ENCODE measurements at places on chromosomes 12 and 14.
A peak's percentile ranks its signal among the peaks of the same experiment; 100 is the strongest.

- DNase-seq = no peak
Observed at GRCh38 chr12:55974308-55974730, 441 bp downstream of the RAB5B start.

DNA sequence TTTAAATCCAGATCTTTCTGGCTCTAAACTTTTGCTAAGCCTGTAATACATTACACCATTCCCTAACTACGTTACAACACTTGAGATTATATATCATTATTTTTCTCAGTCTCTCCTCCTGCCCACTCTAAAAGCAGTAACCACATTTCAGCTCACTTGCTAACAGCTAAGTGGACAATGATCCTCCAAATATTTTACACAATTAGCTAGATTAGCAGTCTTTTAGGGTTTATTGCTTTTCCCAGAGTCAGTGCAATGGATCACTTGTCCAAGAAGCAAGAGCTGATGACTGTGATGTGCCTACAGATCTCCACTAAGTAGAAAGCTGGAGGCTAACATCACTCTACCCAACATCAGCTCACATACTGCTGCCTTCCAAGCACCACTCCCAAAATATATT, 17.6 kb downstream of the CPNE8 start:
- no peak for DNase-seq

- DNase-seq = no peak
Observed at GRCh38 chr12:96425951-96426350, 25.7 kb upstream of the CDK17 start.

- peak; percentile 19 for DNase-seq
Observed at GRCh38 chr12:63090716-63091115, 60.3 kb downstream of the AVPR1A start.

GRCh38 chr14:91509878-91510170, 286 bp downstream of the PPP4R3A start:
- DNase-seq = no peak

DNA sequence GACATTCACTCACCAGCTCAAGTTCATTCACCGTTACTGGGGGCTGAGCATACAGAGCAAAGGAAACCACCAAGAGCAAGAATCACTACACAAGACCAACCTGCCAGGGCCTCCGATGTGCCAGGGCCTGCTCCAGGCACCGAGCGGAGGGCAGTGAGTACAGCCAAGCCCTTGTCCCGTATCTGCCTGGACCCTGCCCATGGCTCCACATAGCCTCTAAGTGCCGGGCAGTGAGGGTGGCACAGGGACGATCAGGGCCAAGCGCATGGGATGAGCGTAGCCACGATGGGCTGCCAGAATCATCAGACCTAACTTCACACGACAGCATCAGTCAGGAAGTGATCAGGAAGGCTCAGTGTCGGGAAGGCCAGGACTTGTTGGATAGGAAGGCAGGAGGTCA, 199.6 kb downstream of the BCL11B start:
- no peak for DNase-seq

DNA sequence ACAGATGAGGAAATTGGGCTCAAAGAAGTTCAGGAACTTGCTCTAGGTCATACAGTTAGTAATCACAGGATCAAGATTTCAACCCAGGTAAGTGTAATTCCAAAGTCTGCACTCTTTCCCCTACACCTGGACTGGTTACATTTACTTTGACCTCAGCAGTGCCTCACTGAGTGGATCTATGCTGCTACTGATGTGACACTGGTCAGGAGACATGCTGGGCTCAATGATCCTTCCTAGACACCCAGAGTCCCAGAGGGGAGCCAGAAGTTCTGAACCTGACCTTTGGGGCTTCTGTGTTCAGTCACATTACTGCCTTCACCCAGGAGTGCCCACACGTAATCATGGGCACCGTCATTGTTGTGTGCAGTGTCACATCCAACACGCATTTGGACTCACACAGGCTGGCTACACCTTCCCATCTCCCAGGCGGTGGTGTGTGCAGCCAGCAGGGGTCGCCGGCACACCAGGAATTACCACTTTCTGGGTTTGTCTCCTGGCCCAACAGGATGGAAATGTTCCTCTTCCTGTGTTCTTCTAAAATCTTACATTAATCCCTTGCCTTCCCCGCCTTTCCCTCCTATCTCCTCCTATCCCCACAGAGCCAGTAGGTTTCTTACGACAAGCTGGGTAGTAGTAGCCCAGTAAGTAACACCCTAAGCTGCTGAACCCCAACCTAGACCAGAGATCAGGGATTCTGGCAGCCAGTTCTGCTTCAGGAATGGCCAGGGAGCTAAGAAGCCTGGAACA, 25.6 kb downstream of the CALCOCO1 start:
- peak; percentile 95 for DNase-seq

DNA sequence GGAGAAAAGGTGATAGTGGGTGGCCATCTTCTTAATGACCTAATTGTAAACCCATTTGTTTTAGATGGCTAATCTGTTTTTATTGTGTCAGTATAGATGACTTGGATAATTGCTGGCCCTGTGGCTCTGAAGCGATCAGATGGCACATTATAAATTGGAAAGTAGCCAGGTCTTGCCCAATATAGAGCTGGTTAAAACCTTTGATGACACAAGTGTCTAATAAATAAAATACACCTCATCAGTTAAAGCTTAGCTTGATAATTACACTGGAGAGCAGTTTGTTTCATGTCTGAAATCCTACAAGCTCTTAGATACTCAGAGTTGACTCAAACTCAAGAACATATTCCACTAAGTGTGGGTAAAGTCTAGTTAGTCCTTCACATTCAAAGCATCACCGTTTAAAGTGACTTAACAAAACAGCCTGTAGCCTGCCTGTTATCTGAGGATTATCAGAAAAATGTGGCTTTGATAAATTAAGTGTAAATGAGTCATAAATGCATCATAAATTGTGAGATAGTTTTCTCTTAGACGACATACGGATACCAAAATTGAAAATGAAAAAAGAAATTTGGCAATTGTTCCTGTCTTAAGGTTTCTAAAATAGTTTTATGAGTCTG, 280.9 kb downstream of the LRIG3 start:
- DNase-seq = no peak

GRCh38 chr12:112433551-112433950, 14.8 kb downstream of the PTPN11 start:
- no peak for DNase-seq

- no peak for DNase-seq
Observed at GRCh38 chr12:20865873-20866272, 55.4 kb downstream of the SLCO1B3 start.

DNA sequence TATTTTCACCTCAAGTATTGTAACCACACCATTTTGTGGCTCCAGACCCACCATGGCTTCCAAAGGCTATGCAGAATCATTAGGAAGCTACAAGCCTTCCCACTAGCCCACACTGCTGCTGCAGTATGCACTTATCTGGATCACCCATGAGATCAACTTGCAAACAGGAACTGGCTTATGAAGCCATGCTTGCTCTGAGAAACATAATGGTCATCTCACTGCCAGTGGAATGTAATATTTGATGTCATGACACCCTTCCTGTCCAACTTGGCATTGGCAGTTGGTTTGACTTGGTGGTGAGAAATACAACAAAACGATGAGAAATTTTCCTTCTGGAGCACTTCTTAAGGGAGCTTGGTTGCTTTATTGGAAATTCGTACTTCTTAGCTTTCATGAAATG, 69.3 kb upstream of the FRMD6 start:
- DNase-seq = no peak

DNA sequence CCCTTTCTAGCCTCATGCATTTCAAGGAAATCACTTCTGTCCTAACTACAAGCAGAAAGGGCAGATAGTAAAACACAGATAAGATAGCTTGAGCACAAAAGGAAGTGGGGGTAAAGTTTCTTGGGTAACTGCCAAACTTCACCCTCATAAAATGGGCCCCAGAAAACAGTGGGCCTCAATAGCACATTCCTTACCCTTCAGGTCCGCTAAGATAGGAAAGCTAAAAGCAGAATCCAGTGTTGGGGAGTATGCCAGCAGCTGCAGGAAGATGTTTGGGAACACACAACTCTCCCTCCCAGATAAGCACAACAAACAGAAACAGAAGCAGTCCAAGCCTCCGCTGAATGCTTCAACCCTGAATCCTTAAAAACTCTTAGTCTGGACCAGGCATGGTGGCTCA, 110.9 kb upstream of the MGAT4C start:
- no peak for DNase-seq

DNA sequence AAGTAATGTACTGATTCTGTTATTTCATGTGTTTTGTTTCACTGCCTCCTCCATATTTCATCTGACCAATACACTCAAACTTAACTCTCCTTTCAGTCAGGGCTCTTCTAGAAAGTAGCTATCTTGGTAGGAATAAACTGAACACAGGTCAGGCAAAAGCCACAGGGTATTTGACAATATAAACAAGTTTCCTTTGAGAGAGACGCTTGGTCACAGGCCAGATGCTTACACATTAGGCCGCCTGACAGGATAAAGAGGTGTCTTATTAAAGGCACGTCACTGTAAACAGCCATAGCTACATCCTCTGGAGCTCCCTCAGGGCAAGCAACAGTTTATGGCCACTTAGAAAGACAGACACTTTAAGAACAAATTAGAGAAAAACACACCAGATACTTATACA, 607.5 kb downstream of the SLC6A15 start:
- no peak for DNase-seq

Data from posterior cingulate gyrus (tissue), 11 donors.